ENCODE measurements at places on chromosomes 4 and X.

GRCh38 chr4:125277790-125278189 is 37.0 kb upstream of the FAT4 start:
- no peak for DNase-seq

DNA sequence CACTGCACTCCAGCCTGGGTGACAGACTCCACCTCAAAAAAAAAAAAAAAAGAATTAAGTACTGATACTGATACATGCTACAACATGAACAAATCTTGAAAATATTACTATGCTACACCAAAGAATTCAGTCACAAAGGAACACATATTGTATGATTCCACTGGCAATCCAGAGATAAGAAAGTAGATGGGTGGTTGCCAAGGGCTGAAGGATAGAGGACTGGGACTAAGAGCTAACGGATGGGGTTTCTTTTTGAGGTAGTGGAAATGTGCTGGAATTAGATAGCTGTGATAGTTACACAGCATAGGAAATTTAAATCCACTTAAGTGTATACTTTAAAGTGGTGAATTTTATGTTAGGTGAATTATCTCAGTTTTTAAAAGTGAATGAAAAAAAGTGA is 12.5 kb downstream of the ATP11C start:
- no peak for DNase-seq

GRCh38 chr4:76212851-76213414 is 691 bp downstream of the SCARB2 start:
- peak; percentile 4 for DNase-seq

GRCh38 chr4:114108869-114109268 is 129.4 kb upstream of the ARSJ start:
- no peak for DNase-seq

- no peak for DNase-seq
These were observed 47.5 kb downstream of the CENPE start for GRCh38 chr4:103150677-103151076.

DNA sequence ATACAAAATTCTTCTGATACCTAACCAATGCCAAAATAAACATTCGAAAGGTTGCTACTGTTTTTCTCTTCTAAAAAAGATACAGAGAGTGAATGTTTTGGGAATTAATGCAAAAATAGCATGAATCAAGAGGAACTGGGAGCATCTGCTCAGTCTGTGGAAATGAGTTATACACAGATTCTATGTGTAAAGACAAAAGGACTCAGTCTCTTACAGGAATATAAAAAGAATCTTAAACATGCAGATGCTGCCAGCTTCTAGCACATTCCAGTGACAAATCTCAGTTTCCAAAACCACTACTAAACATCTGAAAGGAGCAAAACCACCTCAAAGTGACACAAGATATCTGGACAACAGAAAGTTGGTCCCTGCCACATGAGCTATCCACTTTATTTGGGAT is 55.0 kb downstream of the PAPSS1 start:
- DNase-seq = no peak

- DNase-seq = no peak
These were observed 44.4 kb downstream of the PDHA1 start for GRCh38 chrX:19388064-19388679.

DNA sequence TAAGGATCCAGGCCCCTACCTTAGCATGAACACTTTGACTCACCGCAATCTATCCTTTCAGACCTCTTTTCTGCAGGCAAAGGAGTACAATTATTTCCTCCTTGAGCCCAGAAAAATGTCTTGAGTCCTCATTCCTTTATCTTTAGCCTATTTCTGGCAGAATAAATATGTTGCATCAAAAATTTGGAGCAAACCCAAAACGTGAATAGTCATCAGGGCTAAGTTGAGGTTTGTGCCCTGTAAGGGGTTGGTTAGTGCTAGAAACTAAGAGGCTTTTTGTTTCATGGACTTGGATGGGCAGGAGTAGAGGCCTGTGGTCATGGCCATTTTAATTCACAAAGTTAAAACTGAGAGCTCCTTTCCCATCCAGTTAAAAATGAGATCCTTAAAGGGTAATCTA is 460.3 kb downstream of the GBA3 start:
- no peak for DNase-seq

DNA sequence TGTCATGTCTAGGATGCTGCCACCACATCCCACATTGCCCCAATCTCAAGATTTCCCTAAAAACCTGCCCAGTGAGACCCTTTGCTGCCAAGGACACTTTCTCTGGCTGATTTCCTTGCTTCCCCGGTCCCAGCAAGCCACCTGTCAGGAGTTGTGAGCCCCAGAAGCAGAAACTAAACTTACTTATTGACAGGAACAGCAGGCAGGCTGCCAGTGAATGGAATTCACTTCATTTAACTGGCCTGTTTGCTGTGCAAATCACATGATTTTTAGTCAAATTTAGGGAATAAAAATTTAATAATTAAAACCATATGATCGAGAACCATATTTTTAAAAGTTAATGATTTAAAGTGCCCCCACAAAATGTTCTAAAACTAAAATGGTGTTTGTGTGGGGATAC is 48.5 kb downstream of the MAMLD1 start:
- no peak for DNase-seq

DNA sequence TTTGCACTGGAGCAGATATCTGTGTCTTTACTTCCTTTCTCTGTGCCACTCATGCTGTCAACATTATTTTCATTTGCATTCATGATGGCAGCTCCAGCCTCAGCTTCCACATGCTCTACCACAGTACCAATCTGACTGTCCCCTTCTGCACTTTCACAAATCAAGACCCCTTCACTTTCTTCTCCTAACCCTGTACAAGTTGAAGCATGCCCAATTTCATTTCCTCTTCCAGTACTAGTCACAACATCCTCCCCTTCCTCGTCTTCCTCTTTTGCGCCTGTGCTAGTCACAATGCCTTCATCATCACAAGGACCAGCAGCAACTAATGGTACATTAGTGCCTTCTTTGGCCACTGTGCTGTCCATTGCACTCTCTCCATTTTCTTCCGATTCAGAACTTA is 26.5 kb downstream of the BOD1L1 start:
- no peak for DNase-seq

- no peak for DNase-seq
These were observed 331.0 kb downstream of the ASMT start for GRCh38 chrX:1945879-1946278.

- no peak for DNase-seq
These were observed 221.8 kb downstream of the KIT start for GRCh38 chr4:54879576-54879975.

GRCh38 chr4:146592019-146592418 is 46.7 kb upstream of the POU4F2 start:
- DNase-seq = no peak

- DNase-seq = no peak
These were observed 25.4 kb upstream of the TBC1D1 start for GRCh38 chr4:37865450-37865849.

- no peak for DNase-seq
These were observed 12.2 kb downstream of the DSPP start for GRCh38 chr4:87620491-87620890.

- no peak for DNase-seq
These were observed 72.4 kb downstream of the PRDM5 start for GRCh38 chr4:120850018-120850599.

- DNase-seq = no peak
These were observed 74.8 kb downstream of the COX18 start for GRCh38 chr4:72994670-72995069.

- no peak for DNase-seq
These were observed 11.0 kb downstream of the PKD2 start for GRCh38 chr4:88018466-88018865.

DNA sequence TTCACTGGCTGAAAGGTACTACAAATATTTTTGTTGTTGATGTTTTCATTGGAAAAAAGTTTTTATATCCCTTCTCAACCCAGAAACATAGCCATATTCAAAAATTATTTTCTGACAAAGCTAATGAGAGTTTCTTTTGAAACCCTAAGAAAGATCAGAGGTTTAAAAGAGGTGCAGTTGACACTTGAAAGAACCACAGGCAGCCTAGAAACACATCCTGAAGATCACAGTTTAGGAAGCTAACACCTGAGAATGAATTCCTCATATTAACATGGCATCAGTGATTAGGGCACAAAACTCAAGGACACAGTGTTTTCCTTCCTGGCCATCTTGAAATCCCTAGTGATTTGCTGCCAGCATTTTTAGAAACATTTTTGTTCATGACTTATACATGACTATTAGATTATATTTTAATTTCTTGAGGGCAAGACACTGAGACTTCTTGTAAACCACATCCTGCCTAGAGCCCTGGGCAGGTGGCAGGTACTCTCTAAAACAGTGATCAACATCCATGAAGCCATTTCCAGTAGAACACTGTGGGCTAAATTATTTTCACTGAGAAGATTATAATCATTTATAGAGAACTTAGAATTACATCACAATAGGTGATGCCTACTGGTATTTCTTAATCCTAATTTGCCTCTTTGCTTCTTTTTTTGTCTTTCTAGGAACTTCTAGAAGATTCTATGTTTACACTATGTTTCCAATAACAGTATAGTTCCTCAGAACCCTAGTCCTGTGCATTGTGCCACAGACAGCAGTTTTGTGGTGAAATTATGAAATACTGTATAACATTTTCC is 80.0 kb downstream of the ARSJ start:
- DNase-seq = no peak

DNA sequence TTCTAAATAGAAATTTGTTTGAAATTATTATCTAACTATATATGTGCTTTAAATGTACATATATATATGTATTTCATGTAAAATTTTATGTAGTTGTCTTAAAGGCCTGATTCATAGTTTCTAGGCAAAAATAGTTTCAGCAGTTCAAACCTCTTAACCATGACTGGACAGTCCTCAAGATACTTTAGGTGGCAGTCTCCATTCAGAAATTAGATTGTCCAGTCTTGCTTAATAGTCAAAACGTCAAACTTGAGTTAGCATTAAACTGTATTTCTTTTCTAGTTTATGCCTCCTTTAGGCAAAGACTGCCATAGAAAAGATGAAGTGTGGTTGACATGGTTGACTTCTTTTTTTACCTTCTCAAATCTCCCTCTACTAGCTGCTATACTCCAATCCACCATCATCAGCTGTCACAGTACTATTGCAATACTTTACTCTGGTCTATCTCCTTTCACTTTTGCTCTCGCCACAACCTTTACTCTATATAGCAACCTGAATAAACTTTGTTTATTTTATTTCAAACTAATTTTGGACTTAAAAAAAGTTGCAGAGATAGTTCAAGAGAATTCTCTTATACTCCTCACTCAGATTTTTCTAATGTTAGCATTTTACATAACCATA is 395.6 kb upstream of the DIPK2B start:
- no peak for DNase-seq

DNA sequence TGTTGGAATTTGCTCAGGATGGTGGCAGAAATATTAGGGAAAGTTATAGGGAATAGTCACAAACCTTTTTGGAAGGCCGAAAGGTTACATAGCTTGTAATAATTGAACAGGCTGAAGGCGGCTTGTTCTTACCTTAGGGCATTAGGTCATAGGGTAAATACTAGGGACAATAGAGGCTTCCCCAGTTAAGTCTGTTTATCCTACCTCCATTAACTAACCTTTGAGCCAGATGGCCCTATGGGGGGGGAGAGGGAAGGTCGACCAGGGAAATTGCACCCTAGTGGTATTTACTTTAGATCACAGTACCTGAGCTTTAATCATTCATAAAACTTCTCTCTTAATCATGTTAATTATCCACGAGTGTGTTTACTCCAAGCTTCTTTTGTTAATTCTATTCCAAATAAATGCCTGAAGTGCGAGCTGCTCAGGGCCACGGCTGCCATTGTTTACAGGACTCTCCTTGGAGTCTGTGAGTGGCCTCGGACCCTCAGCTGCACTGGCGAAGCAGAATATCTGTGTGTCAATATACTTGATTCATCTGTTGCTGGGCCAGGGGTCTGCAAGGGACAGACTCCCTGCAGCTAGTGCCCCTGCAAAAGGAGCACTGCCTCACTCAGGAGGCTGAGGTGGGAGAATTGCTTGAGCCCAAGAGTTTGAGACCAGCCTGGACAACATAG is 22.9 kb downstream of the PAGE2 start:
- no peak for DNase-seq

DNA sequence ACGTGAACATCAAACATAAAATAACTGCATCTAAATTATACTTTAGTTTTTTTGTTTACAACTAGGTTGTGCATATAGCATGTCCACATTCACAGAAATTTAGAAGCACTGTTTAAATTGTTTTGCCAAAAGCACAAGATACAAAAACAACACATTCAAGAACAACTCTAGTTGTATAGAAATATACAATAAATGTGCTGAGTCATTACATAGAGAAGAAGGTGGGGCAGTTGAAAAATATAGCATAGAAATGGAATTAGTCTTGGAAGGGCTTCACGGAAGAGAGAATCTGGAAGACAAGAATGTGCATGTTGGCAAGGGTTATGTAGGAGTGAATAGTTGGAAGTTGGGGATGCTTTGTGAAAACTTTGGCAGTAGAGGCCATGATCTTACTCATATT is 239.0 kb upstream of the GLRA2 start:
- no peak for DNase-seq

- no peak for DNase-seq
These were observed 11.3 kb downstream of the FGFRL1 start for GRCh38 chr4:1022739-1023066.

- DNase-seq = no peak
These were observed 36.2 kb upstream of the ARHGEF6 start for GRCh38 chrX:136816975-136817374.

DNA sequence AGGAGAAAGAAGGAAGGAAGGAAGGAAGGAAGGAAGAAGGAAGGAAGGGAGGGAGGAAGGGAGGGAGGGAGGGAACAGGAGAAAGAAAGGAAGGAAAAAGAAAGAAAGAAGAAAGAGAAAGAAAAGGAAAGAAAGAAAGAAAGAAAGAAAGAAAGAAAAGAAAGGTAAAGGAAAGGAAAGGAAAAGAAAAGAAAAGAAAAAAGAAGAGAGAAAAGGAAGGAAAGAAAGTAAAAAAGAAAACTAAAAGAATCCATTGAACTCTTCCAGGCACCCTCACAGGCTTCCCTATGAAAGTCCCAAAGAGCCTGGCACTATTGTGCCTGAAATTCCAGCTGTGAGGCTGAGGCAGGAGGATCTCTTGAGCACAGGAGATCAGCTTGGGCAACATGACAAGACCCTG is 11.5 kb downstream of the ABCG2 start:
- no peak for DNase-seq

GRCh38 chr4:531076-531475 is 32.1 kb downstream of the PIGG start:
- DNase-seq = no peak

- no peak for DNase-seq
These were observed 563.1 kb upstream of the INTU start for GRCh38 chr4:127069675-127070074.

DNA sequence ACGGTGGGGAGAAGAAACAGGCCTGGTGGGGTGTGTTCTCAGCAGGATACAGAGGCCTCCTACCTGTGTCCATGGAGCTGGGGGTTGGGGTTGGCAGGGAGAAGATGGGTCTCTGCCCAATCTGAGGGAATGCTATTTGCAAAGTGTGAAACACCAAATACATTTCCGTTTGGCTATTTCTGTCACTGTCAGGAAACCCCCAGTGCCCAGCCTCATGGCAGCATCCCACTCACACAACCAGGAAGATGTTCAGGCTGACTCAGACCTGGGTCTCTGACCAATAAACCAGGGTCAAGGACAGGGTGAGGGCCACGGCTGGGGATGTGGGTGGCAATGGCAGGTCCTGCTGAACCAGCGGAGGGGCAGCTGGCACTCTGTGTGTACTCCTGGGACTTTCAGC is 41.3 kb downstream of the BCOR start:
- DNase-seq = no peak

All from stimulated activated CD8-positive, alpha-beta memory T cell treated with anti-CD3 and anti-CD28 coated beads, Interleukin-15, amount 100 ng/mL, for 4 hours (primary cell).